ENCODE measurements at places on chromosomes 5 and 9. TPM values are rescaled to one million over a fixed set of nuclear protein-coding genes. Genes with fewer than 3 reads are reported as not detected.
A peak's percentile ranks its signal among the peaks of the same experiment; 100 is the strongest.

Gene C5orf47
- total RNA-seq = not detected

Gene LRRC8A
- total RNA-seq = 17.8 TPM

Gene CD74
- total RNA-seq = 1.6 TPM

Gene CYLC2
- not detected for total RNA-seq

Gene NR2F1-AS1
- 5.2 TPM for total RNA-seq

Gene CCL27
- not detected for total RNA-seq

Gene TNFSF8
- total RNA-seq = not detected

Gene PCDHGA8
- 0.74 TPM for total RNA-seq

Gene ANKRD20A1
- 0.97 TPM for total RNA-seq

DNA sequence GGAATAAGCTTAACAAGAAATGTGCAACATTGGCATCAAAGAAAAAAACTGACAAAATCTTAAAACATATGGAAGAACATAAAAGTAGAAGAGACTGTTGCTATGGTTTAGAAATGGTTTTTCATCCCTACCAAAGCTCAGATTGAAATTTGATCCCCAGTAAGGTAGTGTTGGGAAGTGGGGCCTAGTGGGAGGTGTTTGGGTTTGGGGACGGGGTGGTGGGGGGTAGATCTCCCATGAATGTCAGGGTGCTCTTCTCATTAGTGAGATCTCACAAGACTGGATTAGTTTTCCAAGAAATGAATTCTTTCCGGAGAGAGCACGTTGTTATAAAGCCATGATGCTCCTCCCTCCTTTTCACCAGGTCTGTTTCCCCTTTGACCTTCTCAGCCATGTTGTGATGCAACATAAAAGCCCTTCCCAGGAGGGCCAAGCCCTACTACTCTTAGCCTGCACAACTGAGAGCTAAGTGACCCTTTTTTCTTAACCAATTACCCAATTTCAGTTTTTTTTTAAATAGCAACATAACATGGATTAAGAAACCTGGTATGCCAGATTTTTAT is 10.6 kb downstream of the TMEM167A start:
- DNase-seq = no peak

DNA sequence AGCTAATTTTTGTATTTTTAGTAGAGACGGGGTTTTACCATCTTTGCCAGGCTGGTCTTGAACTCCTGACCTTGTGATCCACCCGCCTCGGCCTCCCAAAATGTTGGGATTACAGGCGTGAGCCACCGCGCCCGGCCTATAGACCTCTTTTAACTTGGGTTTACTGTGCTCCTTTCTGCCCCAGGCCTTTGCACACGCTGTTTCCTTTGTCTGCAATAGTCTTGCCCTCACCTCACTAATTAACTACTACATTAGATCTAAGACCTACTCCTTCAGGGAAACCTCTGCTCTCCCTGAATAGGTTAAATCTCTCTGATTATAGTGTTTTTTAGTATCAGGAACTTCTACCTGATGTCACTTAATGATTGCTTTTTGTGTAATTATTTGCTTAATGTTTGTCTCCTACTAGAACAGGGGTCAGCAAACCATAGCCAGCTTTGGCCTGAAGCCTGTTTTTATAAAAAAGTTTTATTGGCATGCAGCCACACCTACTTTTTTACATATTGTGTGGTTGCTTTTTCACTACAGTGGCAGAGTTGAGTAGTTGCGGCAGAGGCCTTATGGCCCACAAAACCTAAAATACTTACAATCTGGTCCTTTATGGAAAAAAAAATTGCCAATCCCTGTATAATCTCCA is 31.2 kb upstream of the TLE1 start:
- DNase-seq = no peak

DNA sequence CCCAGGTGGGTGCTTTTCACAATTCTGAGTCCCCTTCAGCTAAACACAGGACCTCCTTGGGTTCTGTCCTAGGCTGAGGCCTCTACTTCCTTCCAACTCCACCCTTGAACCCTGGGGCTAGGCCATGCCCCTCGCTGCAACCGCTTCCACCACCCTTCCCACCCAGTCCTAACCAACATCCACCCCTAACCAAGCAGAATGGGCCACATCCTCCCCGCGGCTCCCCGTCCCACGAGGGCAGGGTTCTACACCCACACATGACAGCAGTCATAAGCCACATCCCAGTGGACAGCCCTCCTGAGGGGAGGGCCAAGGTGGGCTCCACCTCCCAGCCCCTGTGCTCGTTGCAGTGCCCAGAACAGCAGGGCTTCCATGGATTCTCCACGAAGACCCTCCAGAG is 65.8 kb downstream of the SHB start:
- no peak for DNase-seq

- no peak for DNase-seq
Measured at GRCh38 chr5:66848749-66849641, 252.8 kb downstream of the MAST4 start.

GRCh38 chr5:6774721-6775204 is 61.5 kb downstream of the TENT4A start:
- DNase-seq = no peak

DNA sequence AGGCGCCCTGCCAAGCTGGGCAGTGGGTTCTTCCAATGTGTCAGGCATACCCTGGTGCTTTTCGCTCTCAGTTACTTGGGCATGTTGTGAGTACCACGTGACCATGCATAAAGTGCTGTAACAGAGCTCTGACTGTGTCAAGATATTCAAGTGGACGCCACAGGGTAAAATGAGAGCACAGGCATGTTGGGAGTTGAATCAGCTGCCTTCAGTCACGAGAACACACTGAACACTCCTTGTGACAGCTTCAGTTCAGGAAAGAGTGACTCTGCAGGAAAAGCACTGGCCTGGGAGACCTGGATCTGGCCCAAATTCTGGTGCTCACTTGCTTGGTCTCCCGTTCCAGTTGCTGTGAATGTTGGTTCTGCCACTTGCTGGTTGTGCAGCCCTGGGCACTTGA is 5.1 kb downstream of the MLANA start:
- DNase-seq = no peak

GRCh38 chr5:776862-777711 is 7.4 kb downstream of the ZDHHC11B start:
- DNase-seq = peak; percentile 6

DNA sequence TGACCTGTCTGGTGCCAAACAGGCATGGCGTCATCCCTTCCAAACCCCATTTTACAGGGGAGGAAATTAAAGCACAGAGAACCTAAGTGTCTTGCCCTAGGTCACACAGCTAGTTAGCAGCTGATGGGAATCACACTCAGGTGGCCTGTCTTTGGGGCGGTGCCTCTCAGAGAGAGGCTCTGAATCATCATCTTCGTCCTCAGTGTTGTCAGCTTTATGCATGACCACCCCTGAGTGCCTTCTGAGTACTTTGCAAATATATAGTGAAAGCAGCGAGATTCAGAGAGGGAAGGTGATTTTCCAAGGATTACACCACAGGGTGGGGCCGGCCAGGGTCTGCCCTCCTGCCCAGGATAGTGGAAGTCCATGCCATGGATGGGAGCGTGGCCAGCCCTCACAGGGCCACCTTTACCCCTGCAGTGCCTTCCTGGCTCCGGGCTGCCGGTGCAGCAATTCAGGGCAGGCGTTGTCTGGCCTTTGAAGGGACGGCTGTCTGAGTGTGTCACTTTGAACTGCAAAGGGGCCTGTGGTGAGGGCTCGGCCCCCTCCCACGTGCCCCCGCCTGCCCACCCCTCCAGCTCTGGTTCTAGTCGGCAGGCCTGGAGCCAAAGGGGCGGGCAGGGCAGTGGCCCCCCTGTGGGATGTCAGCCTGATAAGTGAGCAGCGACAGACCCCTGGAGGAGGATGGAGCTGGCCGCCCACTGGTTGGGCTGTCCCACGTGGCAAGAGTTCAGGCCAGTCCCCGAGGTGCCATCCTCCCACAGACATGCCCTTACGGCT is 16.9 kb downstream of the LMX1B start:
- DNase-seq = no peak

DNA sequence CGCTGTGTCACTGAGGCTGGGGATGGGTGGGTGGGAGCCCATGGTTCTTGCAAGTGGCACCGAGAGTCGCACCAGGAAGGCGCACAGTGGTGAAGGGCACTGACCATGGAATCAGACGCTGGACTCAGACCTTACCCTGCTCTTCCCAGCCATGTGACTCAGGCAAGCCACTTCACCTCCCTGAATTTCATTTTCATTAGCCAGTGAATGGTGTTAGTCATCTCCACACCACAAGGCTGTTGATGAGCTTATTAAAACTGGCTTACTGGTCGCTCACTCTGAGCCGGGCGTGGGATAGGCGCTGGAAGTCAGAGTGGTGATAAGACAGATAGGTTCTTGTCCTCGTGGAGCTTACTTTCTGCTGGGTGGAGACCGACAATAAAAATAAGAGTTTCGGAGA is 25.1 kb downstream of the FGF18 start:
- no peak for DNase-seq

DNA sequence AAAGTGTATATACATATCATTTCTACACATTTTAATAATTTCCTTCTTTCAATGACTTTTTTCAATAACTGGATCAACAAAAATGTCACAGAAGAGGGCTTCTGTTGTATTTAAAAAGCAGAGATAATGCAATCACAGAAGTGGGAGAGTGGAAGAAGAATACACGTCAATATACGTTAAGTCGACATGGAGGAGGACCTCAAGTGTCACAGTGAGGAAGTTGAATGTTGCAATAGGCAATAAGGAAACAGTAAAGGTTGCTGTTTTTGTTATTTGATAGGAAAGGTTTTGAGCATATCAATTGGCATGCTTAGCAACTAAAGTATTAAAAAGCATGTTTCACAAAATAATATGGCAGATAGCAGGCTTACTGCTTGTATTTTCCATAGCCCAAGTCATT is 184.0 kb upstream of the NR4A3 start:
- DNase-seq = no peak

GRCh38 chr5:142853682-142854081 is 83.5 kb downstream of the ARHGAP26 start:
- no peak for DNase-seq
